Fibroblast of skin of right biceps (primary cell): ENCODE measurements at places on chromosomes 16 and 17.
A peak's percentile ranks its signal among the peaks of the same experiment; 100 is the strongest.

DNA sequence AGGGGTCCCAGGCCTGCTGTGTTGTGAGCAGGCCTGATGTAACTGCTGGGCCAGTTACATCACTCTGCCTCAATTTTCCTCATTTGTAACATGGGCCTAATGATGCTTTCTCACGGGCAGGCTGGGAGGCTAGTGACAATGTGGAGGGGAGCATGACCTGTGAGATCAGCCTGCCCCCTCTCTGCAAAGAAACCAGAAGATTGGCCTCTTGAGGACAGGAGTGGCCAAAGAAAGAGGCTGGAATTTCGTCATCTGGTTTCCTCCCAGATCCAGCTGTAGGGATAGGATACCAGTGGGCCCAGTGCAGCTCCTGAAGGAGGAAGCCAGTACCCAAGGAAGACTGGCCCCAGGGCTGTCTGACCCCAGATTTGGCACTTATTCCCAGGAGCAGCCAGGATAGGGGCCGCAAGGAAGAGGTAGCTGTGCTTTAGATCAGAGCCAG lies 615 bp upstream of the SREBF1 start:
- peak; percentile 76 for DNase-seq

DNA sequence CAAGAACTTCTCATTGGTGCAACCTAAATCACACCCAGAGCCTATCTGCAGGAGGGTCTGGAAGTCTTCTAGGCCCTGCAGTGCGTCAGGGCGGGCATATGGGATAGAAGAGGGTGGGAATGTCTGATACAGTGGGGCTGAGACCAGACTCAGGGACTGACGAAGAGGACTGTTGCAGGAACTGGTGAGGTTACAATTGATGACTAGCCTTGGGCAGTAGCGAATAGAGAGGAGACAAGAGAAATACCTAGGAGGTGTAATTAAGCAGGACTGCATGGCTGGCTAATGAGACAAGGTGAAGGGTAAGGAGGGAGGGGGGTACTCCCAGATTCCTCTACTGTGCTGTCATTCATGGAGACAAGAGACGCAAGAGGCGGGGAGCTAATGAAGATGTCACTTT lies 91.3 kb downstream of the WWP2 start:
- DNase-seq, result no peak

GRCh38 chr17:58504826-58505351 lies 9.5 kb downstream of the MTMR4 start:
- DNase-seq, result no peak

DNA sequence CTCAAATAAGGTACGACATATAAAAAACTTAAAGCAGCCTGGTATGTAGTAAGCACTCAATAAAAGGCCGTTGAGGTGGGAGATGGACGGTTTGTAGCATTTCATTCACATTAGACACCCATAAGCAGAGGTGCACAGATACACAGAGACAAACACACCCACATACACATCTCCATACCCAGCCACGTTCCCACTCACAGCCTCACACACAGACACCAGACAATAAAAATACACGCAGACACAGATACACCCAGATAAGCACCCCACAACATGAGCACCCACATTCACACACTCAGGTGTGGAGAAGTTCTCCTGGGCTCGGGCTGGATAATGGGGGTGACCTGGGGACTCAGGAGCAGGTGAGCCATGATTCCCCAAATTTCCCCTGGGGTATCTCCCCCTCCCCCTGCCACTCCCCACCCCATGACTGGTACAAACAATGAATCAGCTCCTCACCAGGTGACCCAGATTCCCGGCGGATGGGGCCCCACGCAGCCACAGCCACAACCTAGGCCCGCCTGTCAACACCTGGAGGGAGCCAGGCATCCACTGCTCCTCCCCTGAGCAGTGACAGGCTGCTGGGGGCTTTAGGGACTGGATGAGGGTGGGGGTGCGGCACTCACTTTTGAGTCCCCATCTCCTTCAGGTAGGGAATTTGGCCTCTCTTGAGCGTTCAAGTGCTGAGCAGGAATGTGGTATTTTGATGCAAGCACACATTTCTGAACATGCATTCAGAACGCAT lies 2.7 kb downstream of the DLX3 start:
- no peak for DNase-seq

DNA sequence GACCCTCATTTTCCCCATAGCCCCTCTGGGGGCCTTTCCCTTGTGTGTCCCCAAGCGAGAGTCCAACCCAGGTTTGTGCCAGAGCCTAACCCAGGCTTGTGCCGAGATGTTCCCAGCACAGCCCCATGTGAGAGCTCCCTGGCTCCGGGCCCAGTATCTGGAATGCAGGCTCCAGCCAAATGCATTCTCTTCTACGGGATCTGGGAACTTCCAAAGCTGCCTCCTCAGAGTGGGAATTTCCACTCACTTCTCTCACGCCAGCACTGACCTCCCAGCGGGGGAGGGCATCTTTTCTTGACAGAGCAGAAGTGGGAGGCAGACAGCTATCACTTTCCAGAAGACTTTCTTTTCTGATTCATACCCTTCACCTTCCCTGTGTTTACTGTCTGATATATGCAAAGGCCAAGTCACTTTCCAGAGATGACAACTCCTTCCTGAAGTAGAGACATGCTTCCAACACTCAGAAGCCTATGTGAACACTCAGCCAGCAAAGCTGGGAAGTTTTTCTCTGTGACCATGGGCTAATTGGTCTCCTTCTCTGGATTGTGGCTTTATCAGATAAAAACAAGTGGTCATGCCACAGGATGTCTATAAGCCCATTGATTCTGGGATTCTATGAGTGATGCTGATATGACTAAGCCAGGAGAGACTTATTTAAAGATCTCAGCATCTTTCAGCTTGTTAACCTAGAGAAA lies 2.5 kb upstream of the CCL2 start:
- peak; percentile 94 for DNase-seq

DNA sequence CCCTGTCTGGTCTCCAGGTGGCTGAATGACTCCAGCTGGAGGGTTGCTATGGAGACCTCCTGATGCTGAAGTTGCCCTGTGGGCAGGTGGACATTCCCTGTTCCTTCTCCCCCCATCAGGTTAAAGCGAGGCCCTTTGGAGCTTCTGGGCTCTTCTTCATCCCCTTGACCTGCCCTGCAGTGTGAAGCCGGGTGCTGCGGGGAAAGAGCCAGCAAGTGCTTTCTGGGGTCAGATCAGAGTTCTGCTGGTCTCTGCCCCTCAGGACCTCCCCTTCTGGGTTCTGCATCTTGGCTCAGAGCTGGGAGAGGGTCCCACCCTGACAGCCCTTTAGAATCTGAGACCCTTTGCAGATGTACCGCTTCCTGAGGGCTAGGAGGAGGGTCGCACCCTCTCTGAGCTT lies 25.1 kb downstream of the NKD1 start:
- no peak for DNase-seq

DNA sequence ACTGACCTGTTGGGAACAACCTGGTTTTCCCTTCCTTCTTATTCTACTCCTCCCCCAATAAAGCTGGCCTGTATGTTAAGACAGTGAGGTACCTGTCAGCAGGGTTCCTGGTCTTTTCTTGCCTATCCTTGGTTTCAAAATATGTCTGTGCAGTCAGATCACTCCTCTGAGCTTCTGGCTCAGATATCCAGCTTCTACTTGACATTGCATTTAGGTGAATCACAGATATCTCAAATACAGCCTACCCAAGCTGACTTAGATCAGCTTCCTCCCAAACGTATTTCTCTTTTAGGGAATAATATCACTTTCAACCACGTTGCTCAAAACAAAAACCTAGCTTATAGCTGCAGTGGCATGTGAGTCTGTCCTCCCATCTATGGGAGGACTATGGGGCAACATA lies 48.7 kb downstream of the TEX14 start:
- DNase-seq, result peak; percentile 79

- no peak for DNase-seq
Measured at GRCh38 chr16:2276368-2277195, 8.7 kb upstream of the RNPS1 start.

DNA sequence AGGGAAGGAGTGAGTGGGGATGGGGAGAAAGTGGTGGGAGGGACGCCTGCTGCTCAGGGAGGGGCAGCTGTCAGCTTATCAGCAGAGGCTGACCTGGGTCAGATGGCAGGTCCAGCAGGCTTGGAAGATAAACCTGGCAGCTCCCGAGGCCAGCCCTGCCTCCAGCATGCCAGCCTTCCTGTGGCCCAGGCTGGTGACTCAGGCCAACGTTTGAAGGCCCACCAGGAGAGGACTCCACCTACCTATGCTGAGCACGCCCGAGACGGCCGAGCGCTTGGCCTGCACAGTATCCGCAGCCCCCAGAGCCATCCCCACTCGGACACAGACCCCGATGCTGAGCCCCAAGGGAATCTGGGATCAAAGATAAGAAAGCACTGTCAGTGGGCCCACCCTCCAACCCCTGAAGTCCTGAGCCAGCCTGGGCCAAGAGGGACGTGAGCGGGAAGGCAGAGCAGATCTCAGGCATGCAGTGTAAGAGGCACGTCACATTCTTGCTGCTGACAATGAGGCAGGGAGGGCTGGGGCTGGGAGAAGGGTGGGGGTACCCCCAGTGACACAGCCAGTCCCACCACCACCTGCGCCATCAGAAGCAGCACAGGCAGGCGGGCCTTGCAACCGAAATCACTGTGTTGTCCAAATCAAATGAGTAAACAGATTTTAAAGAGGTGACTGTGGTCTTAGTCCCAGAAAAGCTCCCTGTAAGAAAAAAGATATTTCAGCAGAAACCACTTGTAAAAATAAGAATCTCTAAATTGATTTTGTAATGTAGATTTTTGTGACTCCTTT lies 12.4 kb downstream of the SLC47A2 start:
- DNase-seq, result no peak

DNA sequence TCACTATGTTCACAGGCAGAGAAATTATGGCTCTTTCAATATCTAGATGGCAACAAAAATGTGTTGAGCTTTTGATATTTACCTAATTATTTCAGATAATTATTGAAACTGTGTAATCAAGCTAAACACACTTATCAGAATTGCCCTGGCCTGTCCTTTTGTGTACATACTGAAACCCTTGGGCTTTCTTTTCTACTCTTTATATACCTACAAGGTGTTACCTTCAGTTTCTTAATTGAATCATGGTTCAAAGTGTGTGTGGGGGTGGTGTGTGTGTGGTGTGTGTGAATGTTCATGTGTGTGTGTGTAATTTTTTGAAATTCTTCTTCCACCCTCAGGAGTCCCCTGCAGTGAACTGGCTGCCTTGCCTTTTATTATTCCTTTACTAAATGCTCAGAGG lies 506.8 kb upstream of the SOX9 start:
- DNase-seq, result no peak

DNA sequence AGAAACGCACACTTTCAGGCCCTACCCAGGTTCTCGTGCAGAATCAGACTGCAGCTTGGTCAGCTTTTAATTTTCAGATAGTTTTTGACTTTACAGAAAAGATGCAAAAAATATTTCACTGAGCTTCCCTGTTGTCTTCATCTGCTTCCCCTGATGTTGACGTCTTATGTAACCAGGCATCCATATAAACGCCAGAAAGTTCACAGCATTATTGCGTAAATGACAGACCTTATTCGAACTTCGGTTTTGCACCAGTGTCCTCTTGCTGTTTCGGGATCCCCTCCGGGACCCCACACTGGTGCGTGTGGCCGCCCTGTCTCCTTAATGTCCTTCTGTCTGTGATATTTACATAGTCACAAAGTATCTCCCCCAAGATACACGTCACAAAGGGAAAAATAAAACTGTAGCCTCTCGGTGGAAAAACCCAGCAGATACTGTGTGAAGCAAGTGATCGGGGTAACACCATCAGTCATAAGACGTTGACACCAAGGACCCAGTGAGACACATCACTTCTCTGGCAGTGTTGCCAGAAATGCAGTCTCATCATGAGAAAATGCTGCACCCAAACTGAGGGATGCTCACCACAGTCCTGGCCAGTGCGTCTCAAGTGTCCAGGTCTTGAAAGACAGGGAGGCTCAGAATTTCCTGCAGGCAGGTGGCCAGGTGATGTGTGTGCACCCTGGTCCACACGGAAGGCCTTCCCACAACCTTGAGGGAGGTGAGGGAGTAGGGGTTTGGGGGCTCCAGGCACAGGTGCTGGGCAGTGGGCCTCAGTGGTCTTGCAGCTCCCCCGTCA lies 4.3 kb downstream of the BANP start:
- DNase-seq, result peak; percentile 62

DNA sequence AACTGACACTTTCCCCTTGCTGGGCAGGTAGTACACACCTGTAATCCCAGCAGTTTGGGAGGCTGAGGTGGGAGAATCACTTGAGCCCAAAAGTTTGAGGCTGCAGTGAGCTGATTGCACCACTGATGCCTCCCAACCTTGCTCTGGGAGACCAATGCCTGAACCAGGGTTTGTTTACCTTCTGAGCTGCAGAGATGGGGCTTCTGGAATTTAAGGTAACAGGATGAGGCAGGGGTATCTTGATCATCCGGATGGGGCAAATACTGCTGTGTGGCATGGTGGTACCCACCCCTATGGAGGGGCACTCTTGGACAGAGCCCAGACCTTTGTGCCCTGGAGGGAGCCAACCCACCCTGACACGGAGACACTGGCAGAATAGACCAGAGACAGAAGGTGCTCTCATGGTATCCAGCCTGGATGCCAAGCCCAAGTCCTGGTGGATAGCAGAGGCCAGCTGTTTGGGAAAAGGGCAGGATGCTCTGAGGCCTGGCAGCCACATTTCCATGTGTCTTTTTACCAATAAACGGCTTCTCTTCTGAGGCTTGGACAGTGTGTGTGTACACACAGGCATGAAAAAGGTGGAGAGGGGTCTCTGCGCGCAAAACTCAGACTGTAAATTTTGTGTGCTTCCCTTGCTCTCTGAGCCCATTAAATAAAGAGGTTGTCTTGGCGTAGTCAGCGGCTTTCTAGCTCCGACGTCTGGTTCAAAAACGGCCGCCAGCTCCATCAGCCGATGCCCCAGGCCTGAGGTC lies 4.4 kb downstream of the ZNF48 start:
- no peak for DNase-seq

GRCh38 chr16:50509521-50510341 lies 38.5 kb upstream of the NKD1 start:
- DNase-seq, result peak; percentile 18
